ENCODE measurements at places on chromosomes 4 and X.

DNA sequence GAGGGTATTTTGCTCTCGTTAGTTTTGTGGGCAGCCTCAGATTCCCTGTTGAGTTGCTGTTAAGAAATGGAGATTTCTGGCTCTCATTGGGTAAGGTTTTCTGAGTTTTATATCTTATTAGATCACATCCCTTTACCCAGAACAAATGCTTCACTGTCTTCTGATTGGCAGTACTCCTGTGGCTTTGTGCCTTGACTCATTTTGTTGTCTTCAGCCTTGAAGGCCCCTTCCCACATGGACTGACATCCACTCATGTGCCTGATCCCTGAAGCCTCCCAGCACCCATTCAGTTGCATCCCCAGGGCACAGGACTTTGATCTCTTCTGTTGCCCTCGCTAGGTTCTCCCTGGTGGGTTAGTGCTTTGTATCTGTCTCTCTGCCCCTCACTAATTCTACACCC lies 10.4 kb downstream of the MED28 start:
- no peak for DNase-seq

DNA sequence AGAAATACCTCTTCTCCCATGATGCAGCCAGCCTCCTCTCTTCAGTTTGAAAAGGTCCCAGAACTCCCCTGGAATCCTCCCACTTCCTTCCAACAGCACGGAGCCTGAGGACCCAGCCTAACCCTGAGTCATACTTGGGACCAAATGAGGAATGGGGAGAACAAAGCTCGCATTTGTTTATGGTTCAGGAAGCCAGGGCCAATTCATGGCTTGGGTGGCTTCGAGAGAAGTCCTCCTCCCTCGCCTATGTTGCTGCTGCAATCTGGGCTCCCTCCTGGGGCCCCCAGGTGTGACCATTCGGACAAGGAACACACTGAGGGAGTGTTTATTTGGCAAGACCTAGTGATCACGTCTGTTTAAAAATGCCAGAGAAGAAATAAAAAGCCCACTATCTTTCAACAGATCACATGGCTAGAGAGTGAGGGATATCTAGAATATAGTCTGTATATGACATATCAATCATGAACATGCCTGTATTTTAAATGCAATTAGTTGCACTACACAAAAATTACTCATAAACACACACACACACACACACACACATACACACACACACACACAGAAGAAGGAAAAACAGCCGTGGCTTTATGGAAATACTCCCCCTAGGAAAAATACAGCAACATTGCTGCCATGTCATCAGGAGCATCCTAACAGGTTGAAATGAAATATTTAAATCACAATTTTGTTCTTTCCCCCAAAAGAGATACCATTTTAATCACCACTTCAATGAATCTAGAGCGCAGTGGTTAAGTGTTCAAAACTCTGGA lies 155.7 kb upstream of the MAP3K15 start:
- DNase-seq = no peak

GRCh38 chr4:5992171-5992827 lies 25.9 kb downstream of the C4orf50 start:
- DNase-seq = no peak

- no peak for DNase-seq
Measured at GRCh38 chr4:81826335-81826734, 354.6 kb upstream of the RASGEF1B start.

DNA sequence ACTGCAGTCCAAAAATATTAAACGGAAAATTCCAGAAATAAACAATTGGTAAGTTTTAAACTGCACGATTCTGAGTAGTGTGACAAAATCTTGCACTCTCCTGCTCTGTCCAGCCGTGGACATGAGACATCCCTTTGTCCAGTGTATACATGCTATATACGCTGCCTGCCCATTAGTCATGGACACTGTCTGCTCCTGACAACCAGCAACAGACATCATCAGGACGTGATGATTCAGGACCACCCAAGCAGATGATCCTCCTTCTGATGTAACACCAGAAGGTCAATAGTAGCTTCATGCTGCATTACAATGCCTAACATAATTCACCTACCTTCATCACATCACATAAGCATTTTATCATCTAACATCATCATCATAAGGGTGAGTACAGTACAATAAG lies 36.3 kb downstream of the ATRX start:
- DNase-seq = no peak

DNA sequence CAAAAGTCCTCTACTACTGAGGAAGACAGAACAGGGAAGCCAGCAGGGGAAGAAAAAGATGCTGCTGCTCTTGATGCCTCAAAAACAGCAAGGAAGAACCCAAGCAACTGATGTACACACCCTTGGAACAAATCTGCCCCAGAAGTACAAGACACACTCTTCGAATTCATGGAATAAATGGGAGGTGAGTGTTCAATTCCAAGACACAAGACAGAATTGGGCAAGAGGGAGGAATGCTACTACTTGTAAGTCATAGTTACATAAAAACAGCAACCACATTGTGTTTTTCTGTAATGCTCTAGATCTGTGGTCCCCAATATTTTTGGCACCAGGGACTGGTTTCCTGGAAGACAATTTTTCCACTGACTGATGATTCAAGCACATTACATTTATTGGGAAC lies 58.0 kb upstream of the H2AZ1 start:
- no peak for DNase-seq

- DNase-seq = no peak
Measured at GRCh38 chr4:8254076-8254475, 15.5 kb upstream of the HTRA3 start.

DNA sequence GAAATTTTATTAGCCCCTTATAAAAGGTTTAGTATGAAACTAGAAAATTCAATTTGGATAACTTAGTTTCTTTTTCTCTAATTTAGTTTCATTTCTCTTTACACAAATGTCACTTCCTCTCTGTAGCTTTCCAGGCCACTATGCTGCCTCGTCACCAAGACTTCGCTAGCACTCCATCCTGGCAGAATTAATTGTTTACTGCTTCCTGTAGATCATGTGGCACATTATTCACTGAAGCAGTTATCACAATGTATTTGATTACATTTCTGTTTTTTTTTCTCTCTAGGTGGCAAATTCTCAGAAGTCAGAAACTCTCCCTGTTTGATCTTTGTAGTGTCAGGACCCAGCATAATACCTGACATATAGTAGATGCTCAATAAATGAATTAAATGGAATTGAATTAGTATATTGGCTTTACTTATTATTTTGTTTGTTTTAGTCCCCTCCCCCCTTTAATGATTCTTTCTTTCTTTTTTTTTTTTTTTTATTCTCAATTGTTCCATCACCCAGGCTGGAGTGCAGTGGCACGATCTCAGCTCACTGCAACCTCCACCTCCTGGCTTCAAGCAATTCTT lies 9.3 kb upstream of the SAT1 start:
- DNase-seq = no peak

GRCh38 chr4:89551191-89551590 lies 243.6 kb upstream of the GPRIN3 start:
- DNase-seq = no peak

- no peak for DNase-seq
Measured at GRCh38 chrX:129980001-129980401, 2.4 kb upstream of the BCORL1 start.

GRCh38 chr4:111937368-111937767 lies 207.9 kb upstream of the FAM241A start:
- no peak for DNase-seq

DNA sequence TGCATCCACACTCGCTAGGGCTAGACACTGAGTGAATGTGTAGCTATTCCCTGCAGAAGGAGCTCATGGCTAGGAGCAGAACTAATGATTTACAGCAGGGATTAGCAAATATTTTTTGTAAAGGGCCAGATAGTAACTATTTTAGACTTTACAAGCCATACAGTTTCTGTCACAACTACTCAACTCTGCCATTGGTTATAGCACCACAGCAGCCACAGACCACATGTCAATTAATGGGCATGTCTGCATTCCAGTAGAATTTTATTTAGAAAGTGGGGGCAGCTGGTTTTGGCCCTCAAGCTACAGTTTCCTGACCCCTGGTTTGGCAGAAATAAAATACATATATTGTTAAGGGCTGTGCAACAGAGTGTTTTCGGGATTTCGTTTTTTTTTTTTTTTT lies 192.6 kb downstream of the FRMPD4 start:
- DNase-seq = no peak

- DNase-seq = no peak
Measured at GRCh38 chr4:14386196-14386595, 616.1 kb upstream of the CPEB2 start.

DNA sequence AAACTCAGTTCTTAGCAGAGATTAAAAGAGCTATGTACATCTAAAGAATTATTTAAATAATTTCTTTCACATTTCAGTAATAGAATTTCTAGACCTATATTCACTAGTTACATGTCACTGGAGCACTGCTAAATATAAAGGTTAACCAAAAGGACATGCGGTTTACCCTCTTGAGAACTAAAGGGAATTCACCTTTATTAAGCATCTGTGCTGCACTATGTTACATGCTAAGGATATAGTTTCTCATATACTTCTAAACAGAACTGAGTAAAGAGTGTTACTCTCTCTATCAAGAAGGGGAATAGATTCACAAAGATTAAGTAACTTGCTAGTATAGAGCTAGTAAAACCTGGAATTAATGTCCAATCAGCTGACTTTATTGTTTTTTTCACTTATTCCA lies 7.6 kb downstream of the SPIN3 start:
- no peak for DNase-seq

GRCh38 chr4:159937595-159937994 lies 834.7 kb downstream of the RAPGEF2 start:
- no peak for DNase-seq

DNA sequence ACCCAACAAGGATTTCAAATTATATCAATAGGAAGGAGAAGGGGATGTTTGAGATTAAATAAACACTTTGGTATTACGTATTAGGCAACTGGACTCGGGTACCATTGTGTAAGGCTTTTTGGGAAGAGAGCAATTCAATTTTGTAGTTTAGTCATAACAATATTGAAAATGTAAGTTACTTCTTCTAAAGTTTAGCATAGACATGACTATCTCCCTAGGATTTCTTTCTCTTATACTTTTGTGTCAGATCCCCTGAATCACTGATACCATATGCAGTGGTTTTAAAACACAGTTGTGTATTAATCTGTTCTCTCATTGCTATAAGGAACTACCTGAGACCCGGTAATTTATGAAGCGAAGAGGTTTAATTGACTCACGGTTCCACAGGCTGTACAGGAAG lies 123.8 kb upstream of the FAM9C start:
- no peak for DNase-seq

DNA sequence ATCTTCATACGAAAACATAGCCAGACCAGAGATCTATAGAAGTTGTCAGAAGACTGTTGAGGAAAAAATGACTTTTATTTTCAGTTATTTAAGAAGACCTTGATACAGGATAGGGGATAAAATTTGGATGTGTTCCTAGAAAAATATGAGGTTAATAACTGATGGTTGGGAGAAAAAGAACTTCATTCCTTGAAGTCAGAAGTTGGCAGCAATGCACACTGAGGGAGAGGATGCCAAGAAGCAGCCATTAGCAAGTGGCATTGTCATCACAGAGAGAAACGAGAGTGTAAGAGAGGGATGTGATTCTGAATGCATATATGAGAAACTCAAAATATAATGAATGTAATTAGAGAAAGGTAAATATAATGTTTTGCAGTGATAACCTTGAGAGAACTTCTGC lies 382.1 kb upstream of the EPHA5 start:
- DNase-seq = no peak

DNA sequence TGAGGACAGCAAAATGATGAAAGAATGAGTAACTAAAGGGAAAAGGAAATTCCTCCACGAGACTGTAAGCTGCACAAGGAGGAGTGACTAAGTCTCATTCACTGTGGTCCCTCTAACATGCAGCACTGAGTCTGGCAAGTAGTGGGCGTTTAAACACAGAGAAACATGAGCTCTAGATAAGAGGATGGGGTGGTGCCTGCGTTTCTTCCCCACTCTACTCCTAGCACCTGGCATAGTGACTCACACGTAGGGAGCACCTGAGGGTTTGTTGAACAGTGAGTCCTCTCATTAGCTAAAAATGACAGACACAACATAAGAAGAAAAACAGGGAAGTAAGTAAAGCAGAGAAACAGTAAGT lies 105.8 kb upstream of the CBR4 start:
- no peak for DNase-seq

DNA sequence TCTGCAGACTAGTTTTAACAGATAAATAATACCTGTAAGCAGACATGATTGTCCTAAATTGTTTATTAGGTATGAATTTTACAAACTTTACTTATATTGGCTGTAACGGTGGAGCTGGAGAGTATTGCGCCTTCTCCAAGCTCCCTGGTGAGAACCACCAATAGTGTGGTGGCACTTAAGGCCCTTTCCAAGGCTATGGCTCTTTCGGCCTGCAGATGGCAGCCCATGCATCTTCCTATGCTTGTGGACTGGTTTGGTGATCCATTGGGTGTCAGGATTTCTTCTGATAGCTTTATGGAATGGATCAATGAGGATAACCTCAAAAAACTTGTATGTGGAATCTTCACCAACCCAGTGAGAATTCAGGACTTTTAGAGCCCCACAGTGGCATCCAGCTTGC lies 7.8 kb downstream of the LARP1B start:
- DNase-seq = no peak

GRCh38 chr4:77777135-77777807 lies 41.9 kb downstream of the CNOT6L start:
- DNase-seq = no peak

DNA sequence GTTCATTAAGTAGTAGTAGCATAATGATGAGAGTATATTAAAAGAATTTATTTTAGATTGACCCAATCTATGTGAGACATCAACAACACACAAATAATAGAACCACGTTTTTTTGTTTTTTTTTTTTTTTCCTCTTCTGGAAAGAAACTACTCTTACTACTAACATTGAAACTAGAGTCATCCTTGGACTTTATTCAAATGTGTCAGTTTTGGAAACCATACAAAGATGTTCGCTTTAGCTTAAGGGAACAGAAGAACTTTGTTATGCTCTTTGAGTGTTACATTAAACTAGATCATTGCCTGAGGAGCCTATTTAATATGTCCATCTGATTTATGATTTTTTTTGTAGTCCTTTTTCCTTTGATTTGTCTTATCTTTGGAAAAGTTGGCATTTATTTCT lies 166.7 kb downstream of the RPA4 start:
- DNase-seq = no peak

DNA sequence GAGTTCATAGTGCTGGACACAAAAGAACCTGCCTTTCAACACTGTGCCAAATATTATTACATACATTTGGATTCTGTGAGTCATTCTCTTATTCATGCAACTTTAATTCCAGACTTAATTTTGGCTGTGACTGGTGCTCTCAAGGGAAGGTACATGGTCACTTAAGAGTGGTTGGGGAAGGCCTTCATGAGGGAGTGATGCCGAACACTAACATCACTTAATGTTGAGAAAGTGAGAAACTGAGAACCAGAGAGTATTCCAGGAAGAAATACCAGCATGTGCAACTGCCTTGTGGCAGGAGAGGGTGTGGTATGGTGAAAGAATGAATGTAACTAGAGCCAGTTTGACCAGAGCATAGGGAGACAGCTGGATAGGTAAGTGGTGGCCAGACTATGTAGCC lies 41.5 kb upstream of the FHDC1 start:
- DNase-seq = no peak

GRCh38 chr4:31647786-31648185 lies 927.6 kb downstream of the PCDH7 start:
- DNase-seq = no peak
